ENCODE measurements at places on chromosomes 2 and 18.

DNA sequence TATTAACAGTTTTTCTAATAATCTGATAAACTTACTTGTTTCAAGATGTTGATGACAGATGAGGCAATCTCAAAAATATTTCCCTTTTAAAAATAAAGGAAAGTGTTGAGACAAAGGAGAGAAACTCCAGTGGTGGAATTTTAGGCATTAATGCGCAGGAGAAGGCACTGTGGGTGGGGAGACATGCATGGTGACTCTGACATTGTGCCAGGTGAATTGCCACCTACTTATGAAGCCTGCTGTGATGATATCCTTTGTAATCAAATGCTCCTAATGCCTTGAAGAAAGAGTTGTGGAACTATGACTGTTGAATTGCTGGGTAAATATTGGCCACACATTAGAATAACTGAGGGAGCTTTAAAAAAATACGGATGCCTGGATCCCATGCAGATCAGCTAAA lies 101.4 kb downstream of the PLA2R1 start:
- no peak for DNase-seq

GRCh38 chr2:215771241-215771640 lies 242.1 kb downstream of the MREG start:
- no peak for DNase-seq

DNA sequence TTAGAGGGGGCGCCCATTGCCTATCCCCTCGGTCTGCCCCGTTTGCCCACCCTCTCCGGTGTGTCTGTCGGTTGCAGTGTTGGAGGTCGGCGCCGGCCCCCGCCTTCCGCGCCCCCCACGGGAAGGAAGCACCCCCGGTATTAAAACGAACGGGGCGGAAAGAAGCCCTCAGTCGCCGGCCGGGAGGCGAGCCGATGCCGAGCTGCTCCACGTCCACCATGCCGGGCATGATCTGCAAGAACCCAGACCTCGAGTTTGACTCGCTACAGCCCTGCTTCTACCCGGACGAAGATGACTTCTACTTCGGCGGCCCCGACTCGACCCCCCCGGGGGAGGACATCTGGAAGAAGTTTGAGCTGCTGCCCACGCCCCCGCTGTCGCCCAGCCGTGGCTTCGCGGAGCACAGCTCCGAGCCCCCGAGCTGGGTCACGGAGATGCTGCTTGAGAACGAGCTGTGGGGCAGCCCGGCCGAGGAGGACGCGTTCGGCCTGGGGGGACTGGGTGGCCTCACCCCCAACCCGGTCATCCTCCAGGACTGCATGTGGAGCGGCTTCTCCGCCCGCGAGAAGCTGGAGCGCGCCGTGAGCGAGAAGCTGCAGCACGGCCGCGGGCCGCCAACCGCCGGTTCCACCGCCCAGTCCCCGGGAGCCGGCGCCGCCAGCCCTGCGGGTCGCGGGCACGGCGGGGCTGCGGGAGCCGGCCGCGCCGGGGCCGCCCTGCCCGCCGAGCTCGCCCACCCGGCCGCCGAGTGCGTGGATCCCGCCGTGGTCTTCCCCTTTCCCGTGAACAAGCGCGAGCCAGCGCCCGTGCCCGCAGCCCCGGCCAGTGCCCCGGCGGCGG lies 1.7 kb downstream of the MYCN start:
- peak; percentile 43 for DNase-seq

- no peak for DNase-seq
Observed at GRCh38 chr2:74091391-74091790, 56.3 kb downstream of the BOLA3 start.

DNA sequence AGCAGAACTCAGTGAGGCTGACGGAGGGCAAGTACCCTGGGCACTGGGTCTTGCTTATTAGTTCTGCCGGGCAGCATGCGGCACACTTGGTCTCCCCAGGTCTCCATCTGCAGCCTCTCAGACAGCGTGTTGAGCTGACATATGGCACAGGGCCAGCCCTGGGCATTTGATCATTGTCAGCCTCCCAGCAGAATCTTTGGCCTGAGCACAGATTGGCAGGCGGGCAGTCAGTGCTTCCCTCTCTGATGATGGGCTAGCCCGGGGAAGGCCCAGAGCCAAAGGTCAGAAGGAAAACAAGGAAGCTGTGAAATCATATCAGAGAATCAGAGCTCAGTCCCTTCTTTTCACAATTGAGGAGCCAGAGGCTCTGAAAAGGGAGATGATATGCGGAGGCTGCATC lies 150.1 kb upstream of the LRRTM1 start:
- DNase-seq: peak; percentile 96

GRCh38 chr2:105789745-105790460 lies 45.2 kb downstream of the NCK2 start:
- DNase-seq: peak; percentile 57

DNA sequence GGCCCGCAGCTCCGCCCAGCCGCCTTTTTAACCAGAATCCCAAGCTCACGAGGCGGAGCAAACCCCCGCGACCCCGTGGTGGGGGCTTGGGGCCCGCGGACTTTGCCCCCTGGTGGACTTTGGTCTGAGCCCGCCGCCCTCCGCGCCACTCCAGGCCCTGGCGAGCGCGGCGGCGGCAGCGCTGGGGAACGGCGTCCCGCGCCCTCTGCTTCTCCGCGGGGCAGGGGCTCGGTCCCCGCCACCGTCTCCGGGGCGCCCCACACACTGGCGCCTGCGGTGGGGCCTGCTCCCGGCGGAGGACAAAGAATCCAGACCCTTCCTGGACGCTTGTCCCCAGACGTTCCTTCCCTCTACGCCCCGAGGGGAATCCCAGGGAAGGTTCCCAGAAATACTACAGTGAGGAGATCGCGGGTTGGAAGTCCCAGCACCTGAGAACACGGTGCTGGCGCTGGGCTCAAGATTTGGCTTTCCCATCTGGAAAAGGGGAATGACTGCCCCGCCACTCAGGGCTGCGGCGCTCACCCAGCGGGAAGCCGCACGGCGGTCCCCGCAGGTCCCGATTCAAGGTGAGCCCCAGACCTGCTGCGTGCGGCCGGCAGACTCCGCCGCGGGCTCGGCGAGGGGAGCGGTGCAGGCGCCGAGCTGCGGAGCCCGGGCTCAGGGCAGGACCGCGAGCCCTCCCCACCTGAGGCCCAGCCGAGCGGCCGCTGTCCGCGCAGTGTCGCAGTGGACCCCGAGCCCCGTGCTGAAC lies at the start of gene HAAO:
Gene HAAO, minus strand, starts transcription at position 1 of the 751 bp plus-strand sequence. CDS start 47 bp downstream, outside the sequence.
- no peak for DNase-seq

DNA sequence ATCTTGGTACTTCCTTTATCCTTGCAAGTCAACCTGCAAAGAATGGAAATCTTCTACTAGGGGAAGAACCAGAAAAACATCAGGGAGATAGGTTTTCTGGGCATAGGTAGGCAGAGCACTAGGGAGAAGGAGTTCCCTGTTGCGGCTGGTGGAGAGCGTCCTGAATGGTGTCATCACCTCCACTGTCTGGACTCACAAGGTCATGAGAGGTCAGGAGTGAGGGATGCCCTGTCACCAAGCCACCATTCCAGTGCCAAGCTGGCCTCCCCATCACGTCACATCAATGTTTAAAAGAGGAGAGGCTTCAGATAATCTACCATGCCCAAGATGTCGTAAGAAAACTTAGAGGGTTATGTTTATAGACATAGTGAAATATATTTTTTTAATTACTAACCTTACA lies 72.1 kb downstream of the BCL2 start:
- no peak for DNase-seq

All from substantia nigra (tissue), 51 donors.